CD4-positive, CD25-positive, alpha-beta regulatory T cell (primary cell): ENCODE measurements at places on chromosomes 1 and 21.

DNA sequence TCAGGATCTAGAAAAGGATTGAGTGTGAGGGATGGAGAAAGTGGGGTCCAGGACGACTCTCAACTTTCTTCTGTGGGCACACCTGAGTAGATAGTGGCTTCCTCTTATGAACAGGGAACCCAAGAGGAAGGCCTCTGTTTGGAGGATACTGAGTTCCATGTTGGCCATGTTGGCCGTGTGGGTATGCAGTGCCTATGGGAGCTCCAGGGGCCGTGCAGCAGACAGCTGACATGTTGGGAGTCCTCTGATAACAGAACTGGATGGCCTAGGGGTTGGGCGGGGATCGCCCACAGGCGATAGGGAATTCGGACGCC, 43.0 kb downstream of the TMEM53 start:
- DNase-seq = no peak

- DNase-seq = peak; percentile 65
These were observed 37.1 kb downstream of the C21orf91 start for GRCh38 chr21:17782051-17782450.

DNA sequence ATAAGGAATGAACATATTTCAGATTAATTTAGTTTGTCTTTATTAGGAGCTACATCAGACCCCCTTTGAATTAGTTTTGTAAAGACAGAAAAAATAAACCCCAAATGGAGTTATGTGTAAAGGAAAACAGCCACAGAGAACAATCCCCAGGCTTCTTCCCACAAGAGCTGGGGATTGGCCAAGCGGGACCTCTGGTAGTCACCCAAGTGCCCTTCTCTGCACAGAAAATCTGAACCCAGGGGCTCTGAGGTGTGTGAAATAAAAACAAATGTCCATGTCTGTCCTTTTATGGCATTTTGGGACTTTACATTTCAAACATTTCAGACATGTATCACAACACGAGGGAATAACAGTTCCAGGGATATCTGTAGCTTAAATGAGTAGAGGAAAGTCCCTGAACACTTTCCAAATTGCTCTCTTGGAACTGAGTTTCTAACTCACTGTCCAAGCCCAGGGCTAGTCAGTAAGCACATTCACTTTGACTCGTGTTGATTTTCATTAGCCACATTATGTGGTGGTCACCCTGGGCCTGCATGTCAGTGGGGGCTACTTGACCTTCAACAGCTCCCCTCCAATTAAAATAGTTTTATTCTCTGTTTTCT, 22.5 kb downstream of the DPT start:
- DNase-seq = no peak

DNA sequence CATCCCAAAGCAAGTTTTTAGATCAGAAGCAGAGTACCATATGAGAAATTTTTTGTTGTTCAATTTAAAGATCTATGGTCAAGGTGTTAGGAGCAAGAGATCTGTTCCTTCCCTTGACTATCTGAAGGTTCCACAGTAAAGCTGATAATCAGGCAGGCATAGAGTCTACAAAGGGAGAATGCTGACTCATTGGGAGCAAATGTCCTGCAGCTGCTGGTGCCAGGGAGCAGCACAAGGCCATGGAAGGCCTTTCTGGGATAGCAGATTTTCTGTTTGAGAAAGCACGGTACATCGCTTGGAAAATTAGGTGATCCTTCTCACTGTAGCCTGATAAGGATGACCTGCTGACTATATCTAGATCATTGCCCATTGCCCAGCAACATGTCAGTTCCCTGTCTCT, 210.1 kb upstream of the C1orf87 start:
- DNase-seq = no peak

GRCh38 chr21:37793660-37794059, 122.6 kb downstream of the KCNJ6 start:
- no peak for DNase-seq

GRCh38 chr21:26599261-26599660, 26.2 kb upstream of the CYYR1 start:
- no peak for DNase-seq

DNA sequence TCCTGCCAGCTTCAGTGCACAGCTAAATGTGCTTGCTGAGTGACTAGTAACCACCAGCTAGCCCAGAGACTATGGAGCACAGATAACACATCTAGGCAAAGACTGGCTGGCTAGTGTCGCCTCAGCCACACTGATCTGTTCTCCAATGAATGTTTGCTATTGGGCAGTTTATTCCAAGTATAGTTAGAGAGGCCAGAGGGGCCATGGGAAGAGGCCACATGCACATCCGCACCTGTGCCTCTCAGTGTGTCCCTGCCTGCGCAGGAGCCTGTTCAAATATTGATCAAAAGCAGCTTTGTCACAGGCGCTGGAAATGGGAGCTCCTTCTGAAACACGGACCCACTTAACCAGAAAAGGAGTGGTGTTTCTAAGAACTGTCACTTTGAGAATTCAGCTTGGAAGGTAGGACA, 51.3 kb upstream of the ATP1A1 start:
- peak; percentile 83 for DNase-seq

GRCh38 chr1:92901699-92902405, 59.4 kb downstream of the DIPK1A start:
- DNase-seq = no peak

GRCh38 chr1:7070389-7071029, 285.3 kb downstream of the CAMTA1 start:
- DNase-seq = peak; percentile 22

DNA sequence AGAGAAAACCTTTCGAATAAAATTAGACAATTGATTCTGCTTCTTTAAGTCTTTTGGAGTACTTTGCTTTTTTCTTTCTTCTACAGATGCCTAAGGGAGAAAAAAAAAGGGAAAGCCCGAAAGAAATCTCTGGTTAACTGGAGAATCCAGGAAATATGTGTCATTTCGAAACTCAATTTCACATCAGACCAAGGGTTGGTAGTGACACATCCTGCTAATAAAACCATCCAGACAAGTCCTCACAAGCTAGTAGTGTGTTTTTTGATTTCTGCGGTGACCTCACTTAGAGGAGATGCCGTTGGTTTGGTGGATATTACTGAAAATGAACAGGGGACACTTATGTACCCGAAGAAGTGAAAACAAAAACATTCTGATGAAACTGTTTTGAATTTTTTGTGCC, 726.5 kb upstream of the ADAMTS5 start:
- no peak for DNase-seq

GRCh38 chr1:53730224-53730865, 8.6 kb downstream of the GLIS1 start:
- no peak for DNase-seq

DNA sequence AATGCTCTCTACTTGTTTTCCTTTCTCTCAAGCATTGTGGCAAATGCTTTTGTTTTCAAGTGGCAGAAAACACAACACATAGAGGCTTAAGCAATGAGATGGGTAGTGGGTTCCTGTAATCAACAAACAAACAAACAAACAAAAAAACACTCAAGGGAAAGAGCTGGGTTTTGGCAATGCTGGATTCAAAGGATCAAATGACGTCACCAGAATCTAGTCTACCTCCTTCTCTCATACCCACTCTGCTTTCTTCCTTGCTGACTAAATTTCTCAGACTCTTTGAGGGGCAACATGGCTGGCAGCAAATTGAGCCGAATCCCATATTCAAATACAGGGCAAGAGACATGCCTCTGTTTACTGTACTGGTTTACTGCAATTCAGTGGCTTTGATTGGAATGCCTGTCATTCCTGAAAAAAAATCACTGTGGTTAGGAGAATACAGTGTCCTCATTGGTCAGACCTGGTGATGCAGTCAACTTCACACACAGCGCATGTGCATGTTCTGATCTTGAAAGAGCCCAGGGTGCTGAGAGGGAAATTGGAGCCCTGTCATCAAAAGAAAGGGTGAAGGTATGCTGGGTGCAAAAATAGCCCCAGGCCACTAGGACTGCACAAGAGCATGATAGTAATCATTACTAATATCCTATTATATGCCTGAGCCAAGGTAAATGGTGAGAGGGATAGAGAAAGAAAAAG, 356.2 kb downstream of the KCTD3 start:
- DNase-seq = no peak

- DNase-seq = no peak
These were observed 47.5 kb downstream of the AGPAT3 start for GRCh38 chr21:43912500-43912899.

GRCh38 chr21:9008636-9009035, 1512.7 kb upstream of the TPTE start:
- DNase-seq = no peak

GRCh38 chr1:234371414-234371813, 1.8 kb upstream of the COA6 start:
- DNase-seq = no peak

GRCh38 chr1:26432793-26433192, 672 bp downstream of the DHDDS start:
- no peak for DNase-seq

DNA sequence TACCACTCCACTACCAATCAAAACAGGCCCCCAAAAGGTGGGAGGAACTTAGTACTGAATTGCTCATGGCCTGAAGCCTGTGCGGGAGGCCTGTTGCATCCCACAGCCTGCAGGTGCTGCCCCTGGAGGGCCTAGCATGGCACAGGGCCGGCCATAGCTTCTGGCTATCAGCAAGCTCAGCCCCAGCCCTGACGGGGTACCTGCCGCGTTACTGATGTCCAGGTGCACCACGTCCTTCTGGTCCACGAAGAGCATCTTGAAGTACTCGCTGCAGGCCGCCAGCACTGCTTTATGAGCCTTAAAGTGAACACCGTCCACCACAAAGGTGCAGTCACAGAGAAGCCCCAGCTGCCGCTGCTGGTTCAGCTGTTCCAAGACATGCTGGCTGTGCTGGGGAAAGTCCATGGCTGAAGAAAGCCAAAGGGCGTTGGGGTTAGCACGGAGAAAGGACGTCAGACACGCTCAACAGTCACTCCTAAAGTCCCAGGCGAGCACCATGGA, 27.8 kb downstream of the ZBTB17 start:
- DNase-seq = no peak
